ENCODE measurements at places on chromosomes 5 and 9.

DNA sequence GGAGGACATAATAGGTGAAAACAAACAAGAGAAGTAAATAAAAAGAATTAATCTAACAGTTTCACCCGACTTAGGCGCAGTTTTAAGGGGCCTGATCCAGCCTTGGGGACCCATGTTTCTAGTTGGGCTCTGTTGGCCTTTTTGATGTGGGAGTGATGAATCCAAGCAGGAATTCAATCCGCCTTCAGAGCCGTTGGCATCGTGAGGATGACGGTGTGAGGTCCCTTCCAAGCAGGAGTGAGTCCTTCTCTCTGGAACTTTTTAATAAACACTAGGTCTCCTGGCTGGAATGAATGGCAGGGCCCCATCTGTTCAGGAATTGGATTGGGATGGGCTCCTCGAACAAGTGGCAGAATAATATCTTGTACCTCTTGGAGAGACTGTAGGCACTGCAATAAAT is 22.3 kb upstream of the RHOBTB3 start:
- no peak for DNase-seq

DNA sequence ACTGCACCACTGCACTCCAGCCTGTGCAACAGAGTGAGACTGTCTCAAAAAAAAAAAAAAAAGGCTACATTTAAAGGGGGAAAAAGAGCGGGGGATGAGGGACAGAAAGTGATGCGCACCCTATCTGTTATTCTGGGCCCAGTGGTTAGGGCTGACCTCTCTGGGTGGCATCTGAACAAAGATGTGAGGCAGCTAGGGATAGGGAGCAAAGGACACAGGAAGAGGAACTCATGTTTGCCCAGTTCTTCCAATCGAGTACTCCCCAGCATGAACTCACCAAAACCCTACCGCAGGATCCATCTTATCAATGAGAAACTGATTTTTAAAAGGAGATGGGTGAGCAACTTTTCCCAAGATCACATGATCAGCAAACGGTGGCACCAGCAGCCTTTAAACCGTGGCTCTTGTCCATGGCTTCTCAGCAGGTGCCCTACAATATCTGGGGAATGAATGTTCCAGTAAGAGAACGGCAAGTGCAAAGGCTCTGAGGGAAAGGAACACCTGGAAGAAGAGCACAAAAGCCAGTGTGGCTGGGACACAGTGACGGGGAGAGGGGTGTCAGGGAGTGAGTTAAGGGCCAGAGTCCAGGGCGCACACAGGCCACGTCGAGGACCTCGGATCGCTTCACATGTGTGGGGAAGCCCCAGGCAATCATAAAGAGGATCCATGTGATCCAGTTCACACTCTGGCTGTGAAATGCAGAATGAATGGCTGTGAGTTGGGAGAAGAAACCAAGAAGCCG is 22.0 kb downstream of the RAPGEF1 start:
- no peak for DNase-seq

DNA sequence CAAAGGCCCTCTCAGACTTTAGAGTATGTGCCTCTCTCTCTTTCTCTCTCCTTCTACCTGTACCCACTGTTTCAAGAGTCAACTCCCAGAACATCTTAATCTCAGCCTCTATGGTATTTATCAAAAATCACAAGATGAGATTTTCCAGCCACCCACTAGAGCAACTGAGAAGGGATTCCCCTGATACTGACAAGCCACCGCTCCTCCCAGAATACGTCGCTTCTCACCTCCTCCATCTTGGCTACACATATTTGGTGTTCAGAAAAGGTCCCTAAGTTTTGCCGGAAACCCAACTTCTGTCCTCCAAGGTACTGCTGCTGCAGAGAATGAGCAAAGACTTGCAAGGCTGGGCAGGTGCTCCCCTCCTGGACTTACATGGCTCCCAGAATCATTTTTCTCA is 6.1 kb downstream of the GARIN3 start:
- DNase-seq = no peak

- no peak for DNase-seq
Measured at GRCh38 chr9:124180557-124180956, 77.2 kb upstream of the NEK6 start.

- no peak for DNase-seq
Measured at GRCh38 chr9:134669399-134669955, 27.9 kb downstream of the COL5A1 start.

GRCh38 chr9:115964710-115965347 is 188.8 kb upstream of the PAPPA start:
- DNase-seq = no peak

GRCh38 chr5:61910771-61911170 is 395.2 kb upstream of the KIF2A start:
- no peak for DNase-seq

DNA sequence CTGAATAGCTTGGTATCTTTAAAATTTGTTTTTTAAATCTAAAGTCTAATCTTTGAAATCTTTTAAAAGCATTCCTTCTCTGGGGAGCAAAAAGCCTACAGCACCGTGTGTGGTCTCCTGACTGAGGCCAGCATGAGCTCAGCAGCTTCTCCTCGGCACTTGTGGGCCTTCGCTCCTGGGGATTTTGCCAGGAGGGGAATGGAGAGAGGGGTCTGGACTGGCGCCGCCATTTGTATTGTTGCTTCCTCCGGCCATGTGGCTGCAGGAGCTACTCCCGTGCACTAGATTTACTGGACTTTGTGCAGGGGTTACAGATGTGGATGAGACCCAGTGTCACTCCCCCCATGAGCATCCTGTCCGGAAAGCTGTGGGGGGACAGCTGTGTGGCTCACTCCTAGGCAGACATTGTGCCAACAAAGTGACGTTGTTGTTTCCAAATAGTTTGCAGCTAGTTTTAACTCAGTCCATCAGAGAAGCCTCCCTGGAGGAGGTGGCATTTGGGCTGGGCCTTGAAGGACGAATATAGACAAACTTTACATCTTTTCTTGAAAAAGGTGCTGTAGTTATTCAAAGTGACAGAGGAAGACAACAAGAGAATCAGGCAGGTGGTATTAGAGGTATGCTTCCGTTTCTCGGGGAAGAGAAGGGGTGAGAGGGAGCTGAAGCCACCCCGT is 6.6 kb downstream of the OLFM1 start:
- no peak for DNase-seq

All from stimulated activated CD4-positive, alpha-beta T cell treated with anti-CD3 and anti-CD28 coated beads, Interleukin-2, amount 100 ng/mL, for 48 hours (primary cell).